NCI-H460 (cell line): ENCODE measurements at places on chromosomes 7 and 10. TPM values are rescaled to one million over a fixed set of nuclear protein-coding genes. Genes with fewer than 3 reads are reported as not detected.

GRCh38 chr10:12062754-12063482, 5.8 kb upstream of the DHTKD1 start:
- no peak for DNase-seq

- no peak for DNase-seq
These were observed 82.8 kb downstream of the MAPK8 start for GRCh38 chr10:48389272-48389671.

HECW1 gene
- total RNA-seq = 21.6 and 24.7 TPM in 2 replicates

GRCh38 chr7:503575-504111, 16.0 kb downstream of the PDGFA start:
- no peak for DNase-seq

ADAMTS14 gene
- 0.02 TPM in 1 of 2 replicates, not detected in the other for total RNA-seq

DNA sequence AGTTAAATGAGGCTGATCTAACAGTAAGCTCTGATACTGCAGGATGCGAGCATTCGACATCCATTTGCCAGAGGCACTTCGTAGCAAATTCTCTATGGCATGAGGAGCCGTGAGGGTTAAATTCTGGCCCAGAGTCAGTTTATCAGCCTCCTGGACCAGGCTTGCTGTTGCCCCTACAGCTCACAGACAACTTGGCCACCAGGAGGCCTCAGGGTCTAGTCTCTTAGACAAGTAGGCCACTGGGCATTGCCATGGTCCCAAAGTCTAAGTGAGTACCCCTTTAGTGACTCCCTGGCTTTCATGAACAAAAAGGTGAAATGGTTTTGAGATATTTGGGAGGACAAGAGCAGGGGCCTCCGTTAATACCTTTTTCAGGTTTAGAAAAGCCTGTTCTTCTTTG, 178.0 kb upstream of the MBL2 start:
- no peak for DNase-seq

- no peak for DNase-seq
These were observed 782.1 kb upstream of the LRRN3 start for GRCh38 chr7:110308791-110309190.

DNA sequence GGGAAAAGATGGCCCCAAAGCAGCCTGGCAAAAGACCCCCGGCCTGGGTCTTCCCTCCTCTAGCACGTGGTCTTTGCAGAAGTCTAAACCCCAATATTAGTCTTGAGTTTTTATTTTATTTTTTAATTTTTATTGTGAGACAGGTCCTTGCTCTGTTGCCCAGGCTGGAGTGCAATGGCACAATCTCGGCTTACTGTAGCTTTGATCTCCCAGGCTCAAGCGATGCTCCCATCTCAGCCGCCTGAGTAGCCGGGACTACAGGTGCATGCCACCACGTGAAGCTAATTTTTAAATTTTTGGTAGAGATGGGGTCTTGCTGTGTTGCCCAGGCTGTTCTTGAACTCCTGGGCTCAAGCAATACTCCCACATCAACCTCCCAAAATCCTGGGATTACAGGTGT, 40.3 kb upstream of the MXI1 start:
- DNase-seq = no peak
